ENCODE measurements at places on chromosomes 12 and 14.

- DNase-seq = no peak
Observed at GRCh38 chr12:104453133-104453532, 3.6 kb upstream of the CHST11 start.

DNA sequence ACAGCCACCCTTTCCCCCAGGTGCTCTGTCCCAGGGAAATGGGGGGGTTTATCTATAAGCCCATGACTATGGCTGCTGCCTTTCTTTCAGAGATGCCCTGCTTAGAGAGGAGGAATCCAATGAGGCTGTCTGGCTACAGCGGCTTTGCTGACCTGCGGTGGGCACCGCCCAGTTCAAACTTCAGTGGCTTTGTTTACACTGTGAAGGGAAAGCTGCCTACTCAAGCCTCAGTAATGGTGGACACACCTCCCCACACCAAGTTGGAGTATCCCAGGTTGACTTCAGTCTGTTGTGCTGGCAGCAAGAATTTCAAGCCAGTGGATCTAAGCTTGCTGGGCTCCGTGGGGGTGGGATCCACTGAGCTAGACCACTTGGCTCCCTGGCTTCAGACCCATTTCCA is 869.2 kb downstream of the SLC6A15 start:
- no peak for DNase-seq

GRCh38 chr12:62711631-62712241 is 223.2 kb downstream of the PPM1H start:
- no peak for DNase-seq

- no peak for DNase-seq
Observed at GRCh38 chr14:104144453-104144790, 6.0 kb downstream of the KIF26A start.

- peak; percentile 75 for DNase-seq
Observed at GRCh38 chr12:51341251-51342007, 5.0 kb downstream of the CELA1 start.

GRCh38 chr14:35355981-35356841 is 48.3 kb downstream of the NFKBIA start:
- DNase-seq = peak; percentile 80

- peak; percentile 99 for DNase-seq
Observed at GRCh38 chr12:133080026-133080367, 726 bp upstream of the ZNF140 start.

DNA sequence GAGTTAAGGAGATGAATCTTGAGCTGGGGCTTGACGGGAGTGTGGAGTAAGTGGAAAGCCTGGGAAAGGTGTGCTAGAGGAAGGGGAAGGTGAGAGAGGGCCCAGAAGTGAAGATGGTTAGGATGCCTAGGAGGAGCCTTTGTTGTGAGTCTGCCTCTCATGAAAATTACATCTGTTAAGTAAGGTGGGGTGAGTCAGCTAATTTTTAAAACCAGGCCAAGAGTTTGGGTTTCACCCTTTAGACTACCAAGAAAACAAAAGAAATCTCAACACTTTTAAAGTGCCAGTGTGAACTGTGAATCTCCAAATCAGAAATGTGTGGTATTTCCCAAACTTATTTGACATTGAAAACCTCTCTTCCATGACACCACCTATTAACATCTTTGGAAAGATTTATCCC is 185.2 kb downstream of the CRADD start:
- DNase-seq = peak; percentile 42

DNA sequence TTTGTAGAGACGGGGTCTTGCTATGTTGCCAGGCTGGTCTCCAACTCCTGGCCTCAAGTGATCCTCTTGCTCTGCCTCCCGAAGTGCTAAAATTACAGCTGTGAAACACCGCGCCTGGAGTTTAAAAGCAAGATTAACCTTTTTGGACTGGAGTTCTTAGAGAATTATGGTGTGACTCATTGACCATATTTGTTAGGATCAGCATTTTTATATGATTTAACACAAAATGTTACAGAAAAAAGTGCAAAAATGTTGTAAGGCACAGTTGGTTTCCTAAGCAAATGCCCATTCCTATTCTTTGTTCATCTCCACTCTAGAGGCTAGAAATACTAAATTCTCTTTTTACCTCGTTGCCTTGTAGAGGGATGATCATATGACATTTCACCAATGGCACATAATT is 27.6 kb downstream of the SLC35E3 start:
- no peak for DNase-seq

DNA sequence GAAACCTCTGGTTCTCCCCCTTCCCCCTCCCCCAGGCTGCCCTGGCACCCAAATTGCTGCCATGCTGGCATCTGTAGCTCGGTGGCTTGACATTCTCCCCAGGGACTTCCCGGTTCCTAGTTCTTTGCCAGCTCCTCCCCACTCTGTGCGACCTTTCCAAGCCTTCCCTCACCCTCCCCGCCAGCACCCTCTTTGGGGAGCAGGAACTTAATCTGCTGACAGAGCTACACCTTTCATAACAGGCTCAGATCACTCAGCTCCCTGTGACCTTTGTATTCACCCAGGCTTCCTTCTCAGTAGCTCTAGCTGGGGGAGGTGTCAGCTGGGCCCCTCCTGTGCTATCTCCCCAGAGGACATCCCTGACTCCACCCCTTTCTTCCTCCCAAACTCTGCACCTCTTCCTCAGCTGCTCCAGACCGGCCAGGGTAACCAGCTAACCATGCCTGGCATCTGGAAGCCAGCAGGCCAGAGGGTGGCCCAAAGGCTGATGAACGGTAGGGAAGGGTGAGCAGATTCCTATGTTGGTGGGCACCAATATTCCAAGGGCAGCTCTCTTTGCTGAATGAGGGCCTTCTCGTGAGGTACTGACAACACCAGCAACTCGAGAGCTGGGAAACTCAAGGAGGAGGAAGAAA is 1.8 kb upstream of the COX14 start:
- peak; percentile 44 for DNase-seq
